ENCODE measurements at places on chromosomes 2 and 18.

DNA sequence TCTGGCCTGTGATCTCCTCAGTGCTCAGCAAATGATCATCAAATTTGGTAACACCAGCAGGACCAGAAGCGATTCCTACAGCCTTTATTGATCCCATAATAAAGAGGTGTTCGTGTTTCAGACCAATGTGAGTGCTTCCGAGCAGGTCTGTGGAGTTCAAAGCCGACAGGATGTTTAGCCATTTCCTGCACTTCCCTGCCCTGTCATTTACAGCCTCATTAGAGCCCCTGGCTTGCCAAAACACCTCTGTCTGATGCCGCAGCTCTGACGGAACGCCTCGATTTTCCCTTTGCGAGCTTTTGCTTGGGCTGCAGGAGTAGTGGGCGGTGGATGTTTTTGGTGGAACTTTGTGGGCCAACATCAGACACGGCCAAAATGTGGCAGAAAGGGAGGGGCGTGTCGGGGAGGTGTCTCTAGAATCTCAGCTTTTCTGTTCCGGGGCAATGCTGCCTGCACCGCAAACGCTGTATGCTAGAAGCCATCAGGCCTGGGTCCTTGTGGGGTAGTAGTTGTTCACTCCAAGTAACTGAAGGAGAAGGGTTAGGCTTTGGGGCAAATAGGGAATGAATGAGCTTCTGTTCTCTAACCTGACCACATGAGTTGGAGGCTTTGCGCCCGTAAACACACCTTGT, 26.1 kb upstream of the INHBB start:
- DNase-seq: no peak

DNA sequence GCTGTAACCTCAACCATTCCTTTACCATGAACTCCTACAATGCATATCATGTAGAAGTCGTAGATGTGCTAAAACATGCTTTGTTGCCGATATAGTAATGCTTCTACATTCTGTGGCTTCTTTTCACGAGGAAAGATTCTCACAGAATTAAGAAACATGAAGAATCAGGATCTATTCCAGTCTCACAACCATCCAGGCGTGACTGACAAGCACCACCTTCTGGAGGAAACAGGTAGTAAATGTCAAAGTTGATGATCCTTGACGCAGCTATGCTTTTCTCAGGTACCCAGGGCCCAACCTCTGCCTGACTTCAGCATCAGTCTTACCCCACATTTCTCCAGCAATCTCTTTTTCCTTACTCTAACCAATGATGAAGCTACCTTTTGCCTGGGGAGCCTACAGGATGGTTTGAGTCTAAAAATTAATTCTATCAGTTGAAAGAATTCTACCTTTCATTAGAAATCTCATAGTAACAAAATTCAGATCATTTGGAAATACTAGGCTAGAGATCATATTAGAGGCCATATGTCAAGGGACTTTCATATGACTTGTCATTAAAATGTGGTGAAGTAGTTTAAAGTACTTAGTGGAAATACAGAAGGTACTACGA, 123.3 kb upstream of the RND3 start:
- DNase-seq: no peak

DNA sequence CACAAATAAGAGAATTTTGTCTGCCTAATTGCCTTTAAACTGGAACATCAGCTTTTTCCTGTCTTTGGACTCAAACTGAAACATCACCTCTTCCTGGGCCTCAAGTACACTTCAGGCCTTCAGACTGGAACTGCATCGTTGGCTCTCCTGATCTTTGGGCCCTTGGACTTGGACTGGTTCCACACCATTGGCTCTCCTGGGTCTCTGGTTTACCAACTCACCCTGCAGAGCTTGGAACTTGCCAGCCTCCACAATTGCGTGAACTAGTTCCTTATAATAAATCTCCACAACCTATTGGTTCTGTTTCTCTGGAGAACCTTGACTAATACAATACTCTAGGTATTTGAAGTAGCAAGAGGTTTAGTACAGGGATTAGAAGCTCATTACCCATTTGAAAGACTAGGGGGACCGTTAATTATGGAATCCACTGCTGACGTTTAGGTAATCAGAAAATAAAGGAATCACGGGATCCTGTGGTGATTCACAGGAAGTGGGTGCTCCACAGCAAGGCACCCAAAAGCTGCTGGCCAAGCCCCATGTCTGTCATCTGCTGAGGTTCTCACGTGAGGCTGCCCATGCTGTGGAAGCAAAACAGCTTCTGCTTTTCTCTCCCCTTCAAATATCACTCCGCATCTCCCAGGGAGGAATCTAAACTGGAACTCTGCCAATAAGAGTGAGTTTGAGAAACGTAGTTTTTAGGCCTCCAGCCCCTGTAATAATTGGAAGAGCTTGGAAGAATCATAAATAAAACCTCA, 20.0 kb upstream of the SGPP2 start:
- DNase-seq: no peak

GRCh38 chr18:30957066-30957465, 85.5 kb downstream of the DSC3 start:
- DNase-seq: no peak

DNA sequence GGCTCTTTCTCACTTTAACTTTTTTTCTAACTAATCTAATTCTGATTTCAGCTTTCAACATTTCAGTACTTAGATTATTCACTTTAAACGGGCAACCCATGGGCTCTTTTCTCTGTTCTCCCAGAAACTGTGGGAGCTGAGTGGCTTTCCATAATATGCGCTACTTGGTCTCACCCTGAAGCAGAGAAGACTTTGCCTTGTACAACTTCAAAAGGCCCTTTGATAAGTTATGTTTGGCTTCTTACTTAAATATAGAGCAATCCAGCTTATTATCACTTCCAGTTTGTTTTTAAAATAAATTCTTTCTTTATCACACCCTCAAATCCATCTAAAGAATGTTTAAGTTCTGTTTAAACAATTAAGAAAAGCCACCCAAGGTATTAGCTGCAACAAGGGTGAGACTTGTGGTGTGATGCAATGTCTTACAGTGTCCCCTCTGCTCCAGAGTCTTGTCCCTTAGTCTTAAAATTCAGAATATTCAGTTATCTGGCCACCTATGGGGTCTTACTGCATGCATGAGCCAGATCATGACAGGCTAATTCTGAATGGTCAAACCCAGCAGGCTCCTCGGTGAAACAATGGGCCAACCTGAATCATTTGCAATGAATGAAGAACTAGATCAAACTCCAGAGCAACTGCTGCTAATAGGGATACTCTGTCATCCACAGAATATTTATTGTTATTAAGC, 38.8 kb downstream of the GCG start:
- DNase-seq: no peak

GRCh38 chr2:111632661-111633060, 251.3 kb downstream of the ANAPC1 start:
- DNase-seq: no peak

DNA sequence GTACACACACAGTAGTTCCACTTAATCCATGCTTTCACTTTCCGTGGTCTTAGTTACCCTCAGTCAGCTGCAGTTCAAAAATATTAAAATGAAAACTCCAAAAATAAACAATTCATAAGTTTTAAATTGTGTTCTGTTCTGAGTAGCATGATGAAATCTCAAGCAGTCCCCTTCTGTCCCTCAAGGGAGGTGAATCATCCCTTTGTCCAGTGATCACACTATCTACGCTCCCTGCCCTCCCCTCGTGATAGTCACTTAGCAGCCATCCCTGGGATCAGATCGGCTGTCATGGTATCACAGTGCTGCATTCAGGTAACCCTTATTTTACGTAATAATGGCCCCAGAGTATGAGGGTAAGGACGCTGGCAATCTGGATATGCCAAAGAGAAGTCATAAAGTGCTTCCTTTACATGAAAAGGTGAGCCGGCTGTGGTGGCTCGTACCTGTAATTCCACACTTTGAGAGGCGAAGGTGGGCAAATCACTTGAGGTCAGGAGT, 5.8 kb upstream of the RTN4 start:
- no peak for DNase-seq

GRCh38 chr2:158240975-158241374, 139.3 kb downstream of the UPP2 start:
- DNase-seq: no peak

DNA sequence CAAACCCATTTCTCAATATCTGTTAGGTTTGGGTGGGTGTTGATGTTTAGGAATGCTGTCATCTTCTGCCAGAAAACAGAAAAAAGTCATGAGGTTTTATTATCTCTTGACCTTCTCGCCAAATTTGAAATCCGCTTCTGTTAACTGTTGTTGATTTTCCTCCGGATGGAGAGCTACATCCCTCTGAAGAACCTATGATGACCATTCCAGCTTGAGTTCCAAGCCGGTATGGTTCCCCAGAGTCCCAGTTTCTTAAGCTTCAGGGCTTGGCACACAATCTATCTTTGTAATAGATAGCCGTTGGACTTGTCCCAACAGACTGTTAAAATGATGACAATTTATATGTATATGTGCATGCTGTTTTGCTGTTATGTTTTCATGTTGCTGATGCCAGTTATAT, 1201.0 kb downstream of the LRP1B start:
- DNase-seq: no peak

DNA sequence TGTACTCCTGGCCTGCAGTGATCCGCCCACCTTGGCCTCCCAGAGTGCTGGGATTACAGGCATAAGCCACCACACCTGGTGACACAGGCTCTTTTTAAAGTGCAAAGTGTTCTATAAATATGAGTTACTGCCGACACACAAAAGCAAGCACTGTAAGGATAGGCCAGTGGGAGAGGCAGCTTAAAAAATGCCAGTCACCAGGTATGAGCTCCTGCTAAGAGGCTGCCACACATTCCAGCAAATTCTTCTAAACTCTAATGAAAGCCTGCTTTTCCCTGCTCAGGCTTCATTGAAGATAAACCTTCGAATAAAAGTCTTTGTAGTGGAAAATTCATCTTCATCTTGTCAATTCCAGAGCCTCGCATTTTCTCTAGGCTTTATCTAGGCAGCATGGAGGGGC, 203.0 kb upstream of the PID1 start:
- DNase-seq: no peak

GRCh38 chr18:54942144-54942543, 17.1 kb downstream of the CCDC68 start:
- no peak for DNase-seq

GRCh38 chr18:73656691-73657090, 490.9 kb downstream of the FBXO15 start:
- DNase-seq: no peak

- no peak for DNase-seq
Observed at GRCh38 chr18:34809451-34810072, 99.5 kb downstream of the DTNA start.

GRCh38 chr18:74880706-74881278, 283.1 kb downstream of the ZNF407 start:
- no peak for DNase-seq

DNA sequence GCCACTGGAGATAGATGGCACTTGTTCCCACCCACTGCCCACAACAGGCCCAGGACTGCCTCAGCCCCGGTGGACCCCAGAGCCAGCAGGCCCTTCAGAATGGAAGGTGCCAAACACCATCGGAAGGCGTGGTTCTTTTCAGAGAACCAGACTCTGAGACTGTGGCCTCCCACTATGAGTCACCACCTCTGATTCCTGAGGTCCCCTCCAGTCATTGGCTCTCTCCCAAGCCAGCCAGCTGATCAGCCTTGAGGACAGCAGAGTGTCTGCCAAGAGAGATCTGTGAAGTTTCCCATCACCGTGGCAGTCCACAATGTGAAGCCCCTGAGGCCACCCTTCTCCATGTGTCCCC, 10.4 kb upstream of the MAP3K2 start:
- DNase-seq: peak; percentile 32

DNA sequence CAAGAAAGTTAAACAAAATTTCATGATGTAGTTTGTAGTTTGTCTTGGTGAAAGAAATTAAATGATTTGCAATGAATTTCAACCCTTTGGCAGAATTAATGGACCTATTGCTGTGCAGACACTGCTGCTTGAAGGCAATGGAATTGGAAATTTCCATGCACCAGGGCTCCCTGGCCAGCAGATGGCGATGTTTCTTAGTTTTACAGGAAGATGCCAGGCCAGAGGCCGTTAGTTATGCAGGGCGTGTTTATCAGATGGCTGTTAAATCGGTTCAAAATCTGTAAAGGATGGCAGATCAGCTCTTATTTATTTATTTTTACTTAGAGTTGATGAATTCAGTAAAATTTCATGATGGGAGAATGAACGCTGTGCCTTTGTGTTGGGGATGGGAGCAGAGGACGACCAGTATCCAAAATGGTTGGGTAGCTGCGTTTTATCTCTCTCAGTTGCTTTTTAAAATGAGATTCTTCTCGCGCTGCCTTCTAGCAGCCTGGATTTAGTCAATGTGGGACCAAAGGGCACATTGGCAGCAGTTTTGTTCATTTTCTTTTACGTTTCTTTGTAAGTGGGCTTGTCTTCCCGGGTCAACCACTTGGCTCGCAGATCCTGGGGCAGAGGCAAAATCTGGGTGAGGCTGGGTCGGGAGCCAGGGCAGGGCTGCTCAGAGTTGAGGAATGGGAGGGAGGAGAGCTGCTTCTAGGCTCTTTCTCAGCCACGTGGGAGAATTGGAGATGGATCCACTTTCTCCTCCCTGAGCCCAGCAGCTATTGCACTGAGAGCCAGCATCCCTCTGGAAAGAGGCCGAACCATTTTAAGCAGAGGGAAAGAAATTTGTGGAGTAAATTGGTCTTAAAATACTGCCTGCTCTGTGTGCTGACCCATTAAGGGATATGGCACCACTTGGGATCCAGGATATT, 344.0 kb downstream of the PIK3C3 start:
- DNase-seq: peak; percentile 77

- DNase-seq: no peak
Observed at GRCh38 chr2:145587922-145588321, 1068.0 kb upstream of the ZEB2 start.

GRCh38 chr2:99989905-99990304, 152.5 kb downstream of the AFF3 start:
- no peak for DNase-seq

DNA sequence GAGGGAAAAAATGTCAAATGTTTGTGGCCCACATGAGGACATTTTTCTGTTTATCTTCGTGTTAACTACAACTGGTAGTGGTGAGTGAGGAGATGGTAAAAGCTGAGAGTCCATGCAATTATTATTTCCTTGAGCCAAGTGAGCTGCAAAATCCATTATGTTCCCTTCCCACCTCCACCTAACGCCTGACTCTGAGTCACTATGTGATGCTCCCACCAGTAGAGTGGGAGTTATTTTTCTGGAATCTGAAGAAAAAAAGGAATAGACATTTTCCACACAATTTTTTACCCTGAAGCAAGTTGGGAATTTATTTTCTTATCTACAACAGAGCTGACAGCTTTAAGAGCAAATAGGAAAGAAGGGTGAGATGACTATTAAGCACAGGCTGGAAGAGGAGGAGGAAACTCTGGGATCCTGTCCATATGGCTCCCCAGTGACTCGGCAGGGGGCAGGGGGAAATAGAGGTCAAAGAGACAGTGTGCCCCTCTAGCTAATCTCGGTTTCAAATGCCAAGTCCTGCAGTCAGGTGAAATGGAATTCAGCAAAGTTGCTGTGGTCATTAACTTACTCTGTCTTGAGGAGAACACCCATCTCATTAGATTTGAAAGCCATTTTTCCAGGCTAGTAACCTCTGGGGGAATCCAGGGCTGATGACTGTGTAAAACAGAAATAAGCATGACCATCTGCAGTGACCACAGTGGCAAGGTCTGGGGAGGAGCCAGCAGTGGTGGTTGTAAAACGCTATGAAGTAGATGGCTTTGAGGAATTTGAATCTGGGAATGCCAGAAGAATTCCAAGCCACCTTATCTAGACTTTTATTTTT, 463.9 kb downstream of the STK39 start:
- no peak for DNase-seq

Data from occipital lobe (tissue), 3 donors.